Osteocyte (in vitro differentiated cells): ENCODE measurements at places on chromosomes 6 and 20. TPM values are rescaled to one million over a fixed set of nuclear protein-coding genes. Genes with fewer than 3 reads are reported as not detected.

ABCC10 gene
- total RNA-seq = 40.1 and 42.8 TPM in 2 replicates

RFX6 gene
- not detected in 2 replicates for total RNA-seq

SPDEF gene
- total RNA-seq = not detected in 2 replicates

HDGFL1 gene
- total RNA-seq = not detected in 2 replicates

ANGPT4 gene
- not detected in 2 replicates for total RNA-seq

GPR6 gene
- total RNA-seq = not detected in 2 replicates
